ENCODE measurements at places on chromosomes 11 and 22.

GRCh38 chr22:44586351-44586990, 88.4 kb upstream of the RTL6 start:
- DNase-seq, result no peak

DNA sequence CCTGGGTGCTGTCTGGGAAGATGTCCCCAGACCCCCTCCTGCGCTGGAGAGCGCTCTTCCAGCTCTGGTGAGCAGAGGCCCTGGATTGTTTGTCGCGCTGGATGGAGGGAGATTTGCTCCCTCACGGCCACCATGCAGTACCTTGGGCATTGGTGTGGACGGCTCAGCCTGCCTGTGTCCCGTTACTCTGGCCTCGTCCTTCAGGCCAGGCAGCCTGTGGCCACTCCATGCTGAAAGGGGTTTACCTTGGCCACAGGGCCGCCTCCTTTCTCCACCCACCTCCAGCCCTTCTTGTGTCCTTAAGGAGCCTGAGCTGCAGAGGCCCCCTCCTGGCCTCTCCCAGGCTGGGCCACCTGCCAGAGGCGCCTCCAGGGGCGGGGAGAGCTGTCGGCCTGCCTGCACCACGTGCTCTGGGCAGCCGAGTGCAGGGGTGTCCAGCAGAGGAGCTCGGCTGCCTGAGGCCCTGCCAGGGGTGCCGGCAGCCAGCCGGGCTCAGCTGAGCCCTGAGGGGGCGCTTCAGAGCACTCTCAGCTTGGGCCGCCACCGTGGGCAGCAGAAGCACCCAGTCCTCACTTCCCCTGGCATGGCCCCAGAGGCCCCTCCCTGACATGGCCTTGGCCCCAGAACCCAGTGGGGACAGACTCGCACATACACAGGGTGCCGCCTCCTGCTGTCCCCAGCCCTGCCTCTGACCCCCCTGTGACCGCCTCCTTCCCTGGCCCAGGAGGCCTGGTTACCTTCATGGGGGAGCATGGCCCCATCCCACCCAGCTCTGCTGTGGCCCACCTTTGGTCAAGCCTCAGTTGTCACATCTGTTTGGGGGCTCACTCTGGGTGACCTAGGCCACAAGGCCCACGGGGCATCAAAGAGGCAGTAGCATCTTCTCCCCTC, 3.4 kb downstream of the CCND1 start:
- peak; percentile 92 for DNase-seq

GRCh38 chr22:22558972-22559603, at the start of gene PRAME:
Gene PRAME (minus strand): TSS chr22:22559265. CDS start chr22:22556832, 2,433 bp downstream.
- DNase-seq, result peak; percentile 13

GRCh38 chr11:68680541-68681231, 3.7 kb upstream of the GAL start:
- DNase-seq, result no peak

GRCh38 chr11:12050470-12051286, 42.3 kb upstream of the DKK3 start:
- DNase-seq, result no peak

DNA sequence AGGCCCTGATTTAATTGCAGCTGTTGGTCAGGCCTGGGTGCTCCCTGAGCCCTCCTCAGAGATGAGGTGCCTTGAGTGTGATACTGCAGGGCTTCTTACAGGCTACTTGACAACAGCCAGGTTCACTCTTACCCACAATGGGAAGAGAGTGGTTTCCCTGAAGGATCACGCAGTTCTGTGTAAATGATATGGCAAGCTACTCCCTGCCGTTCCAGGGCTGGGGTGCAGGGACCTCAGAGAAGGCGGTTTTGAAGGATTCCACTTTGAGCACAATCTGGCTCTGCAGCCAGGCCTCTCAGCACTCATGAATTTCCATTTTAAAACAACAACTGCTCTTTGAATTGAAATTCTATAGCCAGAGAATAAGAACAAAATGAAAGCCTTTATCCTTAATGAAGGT, 92.9 kb downstream of the SLC17A6 start:
- no peak for DNase-seq

- DNase-seq, result no peak
Observed at GRCh38 chr22:38578505-38578904, 8.5 kb upstream of the DMC1 start.

- DNase-seq, result peak; percentile 52
Observed at GRCh38 chr11:59574467-59574866, 41.1 kb downstream of the OSBP start.

DNA sequence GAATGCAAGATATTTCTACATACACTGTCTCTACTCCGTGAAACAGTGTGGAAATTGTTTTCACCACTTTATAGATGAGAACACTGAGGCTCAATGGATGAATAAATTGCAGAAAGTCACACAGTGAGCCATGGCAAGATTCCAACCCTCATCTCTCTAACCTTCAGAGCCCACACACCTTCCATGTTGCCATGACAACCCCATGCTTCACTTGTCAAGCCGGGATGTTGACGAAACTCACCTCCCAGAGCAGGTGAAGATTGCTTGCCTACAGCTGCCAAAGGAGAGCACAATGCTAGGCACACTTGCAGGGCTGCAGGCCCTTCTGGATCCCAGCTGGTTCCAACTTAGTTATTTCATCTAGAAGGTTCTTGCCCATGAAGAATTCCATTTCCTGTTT, 71.4 kb upstream of the SEZ6L start:
- no peak for DNase-seq
